NCI-H1092 treated with DMSO at 0.1 percent for 48 hours (cell line): ENCODE measurements at places on chromosomes 4 and X.

DNA sequence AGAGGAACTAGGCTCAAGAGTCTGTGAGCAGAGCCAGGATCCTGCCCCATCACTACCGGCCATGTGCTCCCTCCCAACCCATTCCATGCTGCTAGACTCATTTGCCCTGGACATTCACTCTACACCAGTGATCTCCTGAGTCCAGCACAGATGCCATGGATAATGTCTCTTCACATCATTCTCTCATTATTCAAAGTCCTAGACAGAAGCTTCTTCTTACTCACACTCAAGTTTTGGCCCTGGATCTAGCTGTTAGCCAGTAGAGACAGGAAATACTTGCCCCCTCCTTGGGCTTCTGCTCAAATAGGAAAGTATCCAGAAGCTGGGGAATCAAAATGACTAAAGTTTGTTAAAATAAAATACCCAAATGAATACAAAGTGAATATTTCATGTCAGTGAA lies 266.8 kb upstream of the LDB2 start:
- no peak for DNase-seq

- DNase-seq: no peak
These were observed 296.2 kb downstream of the INPP4B start for GRCh38 chr4:142549726-142550463.

- DNase-seq: no peak
These were observed 67.0 kb downstream of the DDX53 start for GRCh38 chrX:23066588-23067281.

DNA sequence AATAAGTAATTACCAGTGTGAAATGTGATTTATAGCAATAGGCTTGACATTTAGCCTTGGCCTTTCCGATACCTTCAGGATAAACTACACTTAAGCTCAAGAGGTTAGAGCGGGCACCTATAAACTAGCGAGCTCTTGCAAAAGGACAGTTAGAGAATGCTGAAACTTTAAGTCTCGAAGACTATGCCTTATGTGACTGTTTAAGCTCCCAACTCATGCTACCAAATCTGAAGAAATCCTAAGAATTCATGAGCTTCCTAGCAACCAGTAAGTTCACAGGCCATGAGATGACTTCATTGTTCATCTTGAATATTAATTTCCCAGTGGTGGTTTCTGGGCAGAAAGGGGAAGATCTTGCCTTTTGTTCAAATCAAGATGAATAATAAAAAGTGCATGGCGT lies 4.7 kb downstream of the STOX2 start:
- no peak for DNase-seq

DNA sequence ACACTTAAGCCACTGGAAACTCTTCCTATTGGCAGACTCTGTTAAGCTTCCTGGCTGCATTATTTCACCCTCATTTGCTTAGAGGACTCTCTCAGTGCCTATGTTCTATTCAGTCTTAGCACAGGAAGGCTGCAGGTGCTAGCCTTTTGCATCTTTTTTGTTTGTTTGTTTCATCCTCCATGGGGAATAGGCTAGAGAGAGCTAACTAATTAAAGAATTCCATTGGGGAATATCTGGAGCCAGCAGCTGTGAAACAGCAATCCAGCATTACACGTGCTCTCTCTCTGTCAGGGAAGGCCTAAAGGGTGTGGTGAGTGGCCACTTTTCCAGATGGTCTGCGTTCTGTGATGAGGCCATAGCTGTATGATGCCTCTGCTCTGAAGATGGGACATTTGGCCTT lies 633.6 kb downstream of the SPRY1 start:
- DNase-seq: no peak

- DNase-seq: peak; percentile 73
These were observed 91.3 kb downstream of the NSUN7 start for GRCh38 chr4:40840985-40841571.

DNA sequence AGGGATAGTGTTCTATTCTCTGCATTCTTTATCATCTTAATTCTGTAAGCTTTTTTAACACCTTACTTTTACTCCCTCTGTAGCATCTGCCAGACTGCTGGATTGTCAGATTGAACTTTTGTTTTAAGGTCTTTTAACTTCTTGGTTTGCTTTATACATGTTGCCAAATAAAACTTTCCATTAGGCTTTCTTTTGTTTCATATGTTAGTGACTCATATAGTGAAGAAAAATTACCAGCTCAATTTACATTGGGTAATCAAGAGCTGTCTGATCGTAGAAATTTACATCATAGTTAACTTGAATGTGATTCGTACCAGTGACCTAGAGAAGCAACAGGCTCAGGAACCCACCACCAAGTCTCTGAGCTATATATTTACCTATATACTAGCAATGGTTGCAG lies 28.5 kb upstream of the KLHL4 start:
- no peak for DNase-seq

DNA sequence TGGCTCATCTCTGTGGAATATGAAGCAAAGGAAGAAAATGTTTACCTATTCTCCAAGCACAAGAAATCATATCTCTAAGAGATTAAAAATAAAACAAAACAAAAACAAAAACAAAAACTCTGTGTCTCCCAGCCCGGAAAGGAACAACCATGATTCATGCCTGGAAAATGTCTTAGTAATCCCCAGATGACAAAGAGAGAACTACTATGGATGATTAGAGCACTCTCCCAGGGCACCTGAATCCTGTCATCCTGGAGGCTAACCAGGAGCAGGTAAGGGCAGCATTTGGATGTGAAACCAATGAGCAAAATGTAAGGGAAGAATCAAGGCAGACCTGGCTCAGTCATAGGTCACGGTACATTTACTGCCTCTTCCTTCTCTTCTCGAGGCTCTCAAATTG lies 1.7 kb upstream of the AKAP4 start:
- DNase-seq: no peak

DNA sequence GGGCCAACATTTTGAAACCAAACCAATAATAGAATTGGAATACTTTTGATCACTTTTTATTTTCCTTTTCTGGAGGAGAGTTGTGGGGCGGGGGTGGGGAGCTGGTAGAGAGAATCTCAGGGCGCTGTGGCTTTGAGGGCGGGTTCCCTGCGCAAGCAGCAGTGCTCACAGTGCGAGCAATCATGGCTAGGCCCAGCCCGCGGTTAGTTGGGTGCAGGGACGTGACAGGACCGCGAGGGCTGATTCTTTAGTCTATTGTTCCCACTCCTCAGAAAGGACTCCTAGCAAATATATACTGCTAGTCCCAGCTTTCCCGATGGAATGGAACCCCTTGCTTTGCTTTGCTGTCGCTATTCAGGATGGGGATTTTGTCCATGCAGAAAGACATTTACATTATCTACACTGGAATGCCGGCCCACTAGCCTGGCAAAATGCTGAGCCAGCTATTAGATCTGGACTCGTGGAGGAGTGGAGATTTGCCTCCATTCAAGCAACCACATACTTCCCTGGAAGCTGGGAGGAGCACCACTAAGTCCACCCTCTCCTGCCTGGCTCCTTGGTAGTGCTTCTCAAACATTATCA lies 23.9 kb upstream of the APLN start:
- DNase-seq: peak; percentile 60

DNA sequence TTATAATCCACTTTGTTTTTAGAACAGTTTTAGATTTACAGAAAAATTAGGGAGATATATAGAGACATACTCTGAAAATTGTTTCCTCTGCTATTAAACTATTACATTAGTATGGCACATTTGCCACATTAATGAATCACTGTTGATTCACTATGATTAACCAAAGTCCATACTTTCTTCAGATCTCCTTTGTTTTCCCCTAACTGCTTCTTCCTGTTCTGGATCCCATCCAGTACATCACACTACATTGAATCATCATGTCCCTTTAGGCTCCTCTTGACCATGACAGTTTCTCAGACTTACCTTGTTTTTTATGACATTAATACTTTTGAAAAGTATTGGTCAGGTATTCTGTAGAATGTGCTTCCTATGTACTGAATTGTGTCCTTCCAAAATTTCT lies 109.2 kb upstream of the EDNRA start:
- no peak for DNase-seq

GRCh38 chr4:150178161-150178560 lies 99.9 kb downstream of the DCLK2 start:
- no peak for DNase-seq

- no peak for DNase-seq
These were observed 53.8 kb downstream of the ZFYVE28 start for GRCh38 chr4:2364654-2365053.

DNA sequence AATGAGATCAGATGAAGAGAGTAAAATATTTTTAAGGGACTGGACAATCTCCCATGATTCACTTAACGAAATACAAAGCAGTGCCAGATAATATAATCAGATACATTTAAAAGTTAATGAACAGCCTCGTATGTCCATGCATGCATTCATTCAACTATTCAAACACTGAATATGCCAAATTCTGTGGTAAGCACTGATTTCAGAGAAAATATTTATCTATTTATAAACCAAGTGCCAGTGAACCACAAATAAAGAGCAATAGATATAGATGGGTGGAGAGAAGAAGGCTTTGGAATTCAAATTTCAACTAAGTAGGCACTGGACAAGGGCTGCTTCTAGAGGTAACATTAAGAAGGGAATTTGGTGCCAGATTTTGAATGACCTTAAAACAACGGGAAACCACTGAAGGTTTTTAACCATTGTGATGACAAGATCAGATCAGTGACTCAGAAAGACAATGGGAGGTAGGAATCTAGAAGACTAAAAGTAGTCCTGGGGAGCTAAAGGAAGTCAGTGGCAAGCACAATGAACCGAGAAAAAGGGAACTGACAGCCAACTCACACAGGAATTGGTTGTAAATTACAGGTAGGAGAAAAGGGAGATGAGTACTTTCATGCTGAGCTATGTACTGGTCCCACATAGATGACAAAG lies 14.2 kb downstream of the ELOVL6 start:
- no peak for DNase-seq

DNA sequence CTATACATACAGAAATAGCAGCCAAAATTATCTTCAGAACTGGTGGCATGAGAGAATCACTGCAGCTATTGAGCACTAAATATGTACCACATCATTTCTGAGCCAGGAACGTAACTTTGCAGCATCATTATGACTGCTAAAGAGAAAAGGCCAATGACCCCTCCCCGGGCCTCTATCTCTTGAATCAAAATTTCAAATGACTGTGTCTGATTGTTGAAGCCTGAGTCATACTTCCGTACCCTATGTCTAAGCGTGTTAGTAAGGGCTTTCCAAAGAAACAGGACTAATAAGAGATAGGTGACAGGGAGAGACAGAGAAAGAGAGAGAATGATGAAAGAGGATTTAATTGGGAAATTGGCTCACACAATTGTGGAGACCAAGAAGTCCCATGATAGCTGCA lies 445.5 kb upstream of the SPANXN1 start:
- no peak for DNase-seq

DNA sequence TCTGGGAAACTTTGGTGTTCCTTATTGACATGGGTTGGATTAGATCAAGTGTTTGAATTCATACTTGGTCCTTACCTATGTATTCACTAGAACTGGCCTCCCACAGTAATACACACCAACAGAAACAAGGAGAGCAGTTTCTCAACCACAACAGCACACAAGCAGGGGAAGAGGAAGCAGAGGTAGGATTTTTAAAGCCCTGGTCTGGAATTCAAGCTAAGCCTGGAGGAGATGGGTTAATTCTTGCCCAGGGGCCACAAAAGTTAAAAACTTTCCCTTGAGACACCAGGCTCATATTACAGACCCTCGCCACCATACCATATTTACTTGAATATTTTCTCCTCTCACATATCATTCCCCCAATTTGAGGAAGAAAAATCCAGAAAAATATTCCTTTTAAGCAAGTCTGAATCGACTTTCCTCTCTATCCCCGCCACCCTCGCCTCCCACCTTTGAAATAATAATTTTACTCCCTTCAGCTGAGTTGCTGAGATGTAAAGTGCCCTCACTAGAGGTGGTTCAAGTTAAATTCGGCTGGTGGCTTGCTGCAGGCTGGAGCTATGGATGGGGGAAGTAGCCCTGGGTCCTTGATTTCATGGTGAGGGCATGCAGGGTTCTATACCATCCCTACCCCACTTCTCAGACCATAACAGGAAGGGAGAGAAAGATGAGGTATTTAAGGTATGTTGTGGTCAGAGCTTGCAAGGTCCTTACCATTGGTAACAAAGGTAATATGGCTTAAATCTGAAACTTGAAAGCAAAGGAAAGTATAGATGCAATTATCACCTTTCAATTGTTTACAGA lies 440.2 kb downstream of the INPP4B start:
- no peak for DNase-seq

- DNase-seq: peak; percentile 55
These were observed 807 bp downstream of the PGRMC1 start for GRCh38 chrX:119236623-119237561.

- no peak for DNase-seq
These were observed at the start of gene NKX1-1 for GRCh38 chr4:1406394-1406980. Gene NKX1-1 (minus strand): TSS chr4:1406442. CDS start chr4:1406442, 0 bp downstream.

DNA sequence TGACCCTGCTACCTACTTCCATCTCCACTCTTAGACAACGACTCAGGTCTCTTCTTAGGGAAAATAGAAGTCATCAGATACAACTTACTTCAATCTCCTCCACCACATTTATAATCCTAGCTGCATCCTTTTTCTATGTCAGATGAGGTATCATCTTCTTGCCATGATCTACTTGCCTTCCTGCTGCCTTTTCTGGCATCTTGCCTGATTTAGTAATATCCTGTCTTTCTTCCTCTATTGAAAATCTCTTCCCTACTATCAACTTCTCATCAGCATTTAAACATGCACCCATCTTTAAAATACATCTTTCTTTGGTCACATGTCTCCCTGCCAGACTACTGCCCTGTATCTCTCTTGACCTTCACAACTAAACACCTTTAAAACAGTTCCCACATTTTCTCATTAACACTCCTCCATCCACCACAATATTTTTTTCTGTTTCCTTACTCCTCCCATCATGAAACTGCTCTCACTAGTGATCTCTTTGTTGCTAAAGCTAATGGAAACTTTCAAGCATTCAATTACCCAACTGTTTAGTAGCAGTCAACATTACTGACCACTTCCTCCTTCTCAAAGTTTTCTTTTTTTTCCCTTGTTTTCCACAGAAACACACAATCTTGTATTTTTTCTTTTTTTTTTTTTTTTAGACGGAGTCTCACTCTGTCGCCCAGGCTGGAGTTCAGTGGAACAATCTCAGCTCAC lies 100.8 kb upstream of the CXorf66 start:
- no peak for DNase-seq

DNA sequence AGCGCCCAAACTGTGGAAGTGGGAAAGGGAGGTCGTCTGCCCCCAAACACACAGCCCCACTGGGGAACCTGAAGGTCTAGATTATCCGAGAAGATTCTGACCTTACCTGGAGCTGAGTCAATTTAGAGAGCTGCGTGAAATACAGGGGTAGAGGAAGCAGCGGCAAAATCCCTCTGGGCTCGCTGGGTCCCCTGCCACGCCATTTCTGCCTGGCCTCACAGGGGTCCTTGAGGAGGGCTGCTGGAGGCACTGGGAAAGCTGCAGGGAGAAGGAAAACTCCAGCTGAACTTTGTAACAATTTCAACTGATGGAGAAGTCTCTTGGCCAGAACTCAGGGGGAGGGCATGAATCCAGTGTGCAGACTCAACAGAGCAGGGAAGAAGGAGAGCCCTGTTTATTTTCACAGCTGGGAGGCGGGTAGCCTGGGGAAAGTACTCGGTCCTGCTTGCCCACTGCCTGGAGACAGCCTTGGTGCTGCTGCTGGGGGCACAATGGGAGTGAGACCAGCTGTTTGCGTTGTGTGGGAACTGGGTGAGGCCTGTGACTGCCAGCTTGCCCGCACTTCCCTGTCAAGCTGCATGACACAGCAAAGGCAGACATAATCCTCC lies 93.2 kb upstream of the MAPK10 start:
- DNase-seq: no peak
